ENCODE measurements at places on chromosomes 7 and 10. TPM values are rescaled to one million over a fixed set of nuclear protein-coding genes. Genes with fewer than 3 reads are reported as not detected.
A peak's percentile ranks its signal among the peaks of the same experiment; 100 is the strongest.

- H3K27me3 ChIP-seq, result no peaks in the 10 kb centered on the region
- H3K36me3 ChIP-seq, result peaks cover 12% of the 10 kb centered on the region
- no peak for DNase-seq
- no peak overlapping the region for H3K27ac ChIP-seq
- H3K4me3 ChIP-seq, result peak overlapping the region; percentile 91
Observed at GRCh38 chr10:32348297-32349198, 1.6 kb upstream of the EPC1 start.

- H3K36me3 ChIP-seq, result no peaks in the 10 kb centered on the region
- no peak for DNase-seq
- H3K27me3 ChIP-seq, result no peaks in the 10 kb centered on the region
- H3K27ac ChIP-seq, result peak overlapping the region; percentile 26
Observed at GRCh38 chr10:22230158-22230833, 12.5 kb upstream of the EBLN1 start.

DNA sequence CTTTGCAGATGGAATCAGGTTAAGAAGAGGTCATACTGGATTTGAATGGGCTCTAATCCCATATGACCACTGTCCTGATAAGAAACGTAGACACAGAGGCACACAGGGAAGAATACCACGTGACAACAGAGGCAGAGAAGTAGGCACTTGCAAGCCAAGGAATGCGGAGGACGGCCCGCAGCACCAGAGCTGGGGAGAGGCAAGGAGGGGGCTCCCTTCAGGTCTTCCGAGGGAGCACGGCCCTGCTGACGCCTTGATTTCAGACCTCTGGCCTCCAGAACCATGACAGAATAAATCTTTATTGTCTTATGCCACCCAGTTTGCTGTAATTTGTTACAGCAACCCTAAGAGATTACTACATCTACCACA lies 44.7 kb upstream of the TMEM213 start:
- H3K27ac ChIP-seq, result no peak overlapping the region
- peaks cover 7% of the 10 kb centered on the region for H3K4me1 ChIP-seq
- no peaks in the 10 kb centered on the region for H3K36me3 ChIP-seq
- no peak for DNase-seq
- H3K27me3 ChIP-seq, result no peaks in the 10 kb centered on the region

DNA sequence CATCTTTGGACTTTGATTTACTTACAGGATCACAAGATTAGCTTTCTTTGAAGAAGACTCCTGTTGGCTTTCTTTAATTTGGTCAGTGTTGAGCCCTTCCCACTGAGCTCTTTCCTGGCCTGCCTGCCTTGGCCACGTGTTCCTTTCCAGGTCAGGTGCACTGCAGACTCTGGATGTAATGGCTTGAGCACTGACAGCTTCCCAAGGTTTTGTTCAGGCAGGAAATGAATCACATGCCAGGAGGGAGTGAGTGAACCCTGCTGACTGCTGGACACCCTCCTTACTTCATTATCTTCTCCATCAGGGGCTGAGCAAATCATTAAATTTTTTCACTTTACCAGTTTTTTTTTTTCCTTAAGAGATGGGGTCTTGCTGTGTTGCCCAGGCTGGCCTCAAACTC lies 29.8 kb downstream of the SNX10 start:
- H3K4me3 ChIP-seq, result no peak overlapping the region
- no peaks in the 10 kb centered on the region for H3K36me3 ChIP-seq
- no peak overlapping the region for H3K27ac ChIP-seq
- no peak for DNase-seq

GRCh38 chr7:88835147-88835728 lies 39.7 kb upstream of the TEX47 start:
- no peaks in the 10 kb centered on the region for H3K27me3 ChIP-seq
- H3K4me3 ChIP-seq, result no peak overlapping the region
- H3K36me3 ChIP-seq, result no peaks in the 10 kb centered on the region
- no peak overlapping the region for H3K27ac ChIP-seq

DNA sequence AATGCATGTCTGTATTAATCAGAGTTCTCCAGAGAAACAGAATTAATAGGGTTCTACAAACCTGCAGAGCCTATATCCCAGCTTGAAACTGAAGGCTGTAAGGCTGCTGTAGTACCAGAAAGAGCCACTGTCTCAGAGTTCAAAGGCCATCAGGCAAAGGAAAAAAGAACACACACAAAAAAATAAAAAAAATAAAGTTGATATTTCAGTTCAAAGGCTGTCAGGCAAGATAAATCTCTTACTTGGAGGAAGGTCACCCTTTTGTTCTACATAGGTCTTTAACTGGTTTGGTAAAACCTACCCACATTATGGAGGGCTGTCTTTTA lies 12.0 kb upstream of the TMEM26 start:
- H3K4me1 ChIP-seq, result no peaks in the 10 kb centered on the region
- H3K27ac ChIP-seq, result no peak overlapping the region
- H3K4me3 ChIP-seq, result no peak overlapping the region
- no peak for DNase-seq
- H3K36me3 ChIP-seq, result no peaks in the 10 kb centered on the region
- no peaks in the 10 kb centered on the region for H3K27me3 ChIP-seq

- H3K4me1 ChIP-seq, result peaks cover 22% of the 10 kb centered on the region
- no peaks in the 10 kb centered on the region for H3K27me3 ChIP-seq
- H3K27ac ChIP-seq, result peak overlapping the region; percentile 4
- DNase-seq, result peak; percentile 75
- H3K36me3 ChIP-seq, result no peaks in the 10 kb centered on the region
Observed at GRCh38 chr7:75740846-75741497, 2.2 kb upstream of the HIP1 start.

DNA sequence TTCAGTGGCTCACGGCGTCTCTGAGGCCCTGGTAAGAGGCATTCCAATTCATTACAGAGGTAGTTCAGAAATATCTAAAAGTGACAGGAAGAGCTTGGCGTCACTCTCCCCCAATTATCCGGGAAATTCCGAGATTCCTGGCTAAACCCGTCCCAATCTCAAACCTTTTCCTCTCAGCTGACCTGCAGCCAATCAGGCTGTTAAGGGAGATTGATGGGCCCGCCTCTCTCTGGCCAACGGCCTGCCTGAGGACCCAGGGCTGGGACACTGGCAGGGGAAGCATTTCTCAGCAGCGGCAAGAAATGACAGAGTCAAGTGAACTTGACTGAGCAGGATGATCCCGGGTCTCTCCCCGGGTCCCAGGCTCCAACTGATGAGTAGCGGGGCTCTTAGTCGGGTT lies 72.3 kb downstream of the EBF3 start:
- H3K27ac ChIP-seq, result no peak overlapping the region
- H3K4me1 ChIP-seq, result no peaks in the 10 kb centered on the region
- DNase-seq, result no peak
- H3K36me3 ChIP-seq, result no peaks in the 10 kb centered on the region
- H3K27me3 ChIP-seq, result peaks cover 30% of the 10 kb centered on the region

GRCh38 chr7:147170341-147171012 lies 1053.9 kb downstream of the CNTNAP2 start:
- DNase-seq, result no peak
- no peaks in the 10 kb centered on the region for H3K27me3 ChIP-seq
- no peaks in the 10 kb centered on the region for H3K4me1 ChIP-seq
- H3K4me3 ChIP-seq, result no peak overlapping the region
- H3K36me3 ChIP-seq, result no peaks in the 10 kb centered on the region

- H3K4me3 ChIP-seq, result peak within 1 kb of the TSS; percentile 35
- no peak within 1 kb of the TSS for H3K27ac ChIP-seq
- H3K4me1 ChIP-seq, result peaks cover 4% of the 10 kb centered on the region
- H3K27me3 ChIP-seq, result peaks cover 60% of the 10 kb centered on the region
- no peak for DNase-seq
Observed at GRCh38 chr10:43076876-43077420, at the start of gene RET. Gene RET (plus strand): TSS chr10:43077069. CDS start chr10:43077259, 190 bp downstream.

GRCh38 chr10:43959364-43960134 lies 310.9 kb upstream of the ZNF32 start:
- H3K4me3 ChIP-seq, result no peak overlapping the region
- no peaks in the 10 kb centered on the region for H3K27me3 ChIP-seq
- no peak overlapping the region for H3K27ac ChIP-seq
- peak; percentile 40 for DNase-seq

- peaks cover 35% of the 10 kb centered on the region for H3K4me1 ChIP-seq
- H3K27me3 ChIP-seq, result no peaks in the 10 kb centered on the region
Observed at GRCh38 chr7:100865938-100866728, 1.1 kb upstream of the TRIP6 start.

- no peaks in the 10 kb centered on the region for H3K36me3 ChIP-seq
- no peak overlapping the region for H3K4me3 ChIP-seq
- no peak overlapping the region for H3K27ac ChIP-seq
- DNase-seq, result no peak
Observed at GRCh38 chr7:135729230-135729629, 1.2 kb upstream of the SLC13A4 start.

DNA sequence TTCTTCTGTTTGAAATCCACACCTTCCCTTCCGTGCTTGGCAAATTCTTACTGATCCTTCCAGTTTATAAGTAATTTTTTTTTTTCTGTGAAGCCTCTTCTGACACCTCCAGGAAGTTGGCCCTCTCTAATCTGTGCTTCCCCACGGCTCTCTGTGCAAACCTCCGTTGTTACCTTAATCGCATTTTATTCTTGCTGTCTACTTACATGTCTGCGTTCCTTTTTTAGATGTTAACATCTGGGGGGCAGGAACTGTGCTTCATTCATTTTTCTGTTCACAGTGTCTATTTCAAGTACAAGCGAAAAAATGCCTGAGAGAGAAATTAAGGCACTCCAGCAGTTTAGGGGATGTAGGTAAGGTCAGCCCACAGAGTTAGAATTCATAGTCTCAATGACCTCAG lies 8.4 kb upstream of the CAMK1D start:
- no peak overlapping the region for H3K27ac ChIP-seq
- no peak for DNase-seq
- H3K36me3 ChIP-seq, result no peaks in the 10 kb centered on the region
- no peaks in the 10 kb centered on the region for H3K27me3 ChIP-seq
- H3K4me3 ChIP-seq, result no peak overlapping the region

DNA sequence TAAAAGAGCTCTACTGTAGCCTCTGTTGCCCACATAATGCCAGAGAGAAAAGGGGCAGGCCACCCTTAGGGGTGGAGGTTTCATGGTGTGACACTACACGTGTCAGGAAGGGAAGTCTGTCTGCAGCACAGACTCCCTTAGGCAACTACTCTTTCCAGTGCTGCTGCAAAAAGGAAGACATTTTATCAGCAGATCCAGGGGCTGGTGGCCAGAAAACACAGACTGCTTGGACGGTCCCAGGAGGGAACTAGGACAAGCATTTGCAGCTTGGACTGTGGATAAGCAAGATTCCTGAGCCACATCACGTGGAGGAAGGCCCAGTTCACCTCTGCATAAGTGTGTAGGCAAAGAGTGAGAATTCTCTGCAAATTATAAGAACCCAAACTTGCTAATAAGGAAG lies 220.8 kb downstream of the FANK1 start:
- no peak overlapping the region for H3K4me3 ChIP-seq
- DNase-seq, result no peak
- no peaks in the 10 kb centered on the region for H3K36me3 ChIP-seq
- no peaks in the 10 kb centered on the region for H3K4me1 ChIP-seq
- no peaks in the 10 kb centered on the region for H3K27me3 ChIP-seq

GRCh38 chr7:75055830-75056772 lies 17.5 kb downstream of the RCC1L start:
- H3K36me3 ChIP-seq, result peaks cover 91% of the 10 kb centered on the region
- no peak for DNase-seq
- H3K27ac ChIP-seq, result peak overlapping the region; percentile 47
- peaks cover 6% of the 10 kb centered on the region for H3K4me1 ChIP-seq

DNA sequence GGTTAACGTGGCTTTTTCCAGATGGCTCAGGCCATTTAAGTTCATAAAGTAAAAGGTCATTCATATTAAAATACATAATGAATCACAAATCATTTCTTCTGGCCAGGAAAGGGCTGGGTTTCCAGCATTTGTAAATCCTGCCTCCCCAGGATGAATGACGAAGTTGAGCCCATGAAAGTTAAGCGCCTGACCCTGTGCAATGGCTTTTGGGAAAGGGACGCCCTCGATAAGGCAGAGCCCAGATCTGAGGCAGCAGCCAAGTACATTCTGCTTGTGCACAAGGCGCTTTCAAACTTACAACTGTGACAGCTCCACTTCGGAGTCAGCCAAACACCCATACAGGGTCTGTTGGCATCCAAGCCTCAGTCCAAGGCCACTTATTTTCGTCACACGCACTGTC lies 2.8 kb downstream of the GIMAP6 start:
- H3K27ac ChIP-seq, result peak overlapping the region; percentile 86
- H3K4me1 ChIP-seq, result peaks cover 24% of the 10 kb centered on the region
- no peak overlapping the region for H3K4me3 ChIP-seq
- peaks cover 11% of the 10 kb centered on the region for H3K36me3 ChIP-seq
- DNase-seq, result no peak
- no peaks in the 10 kb centered on the region for H3K27me3 ChIP-seq

AKR1D1 gene
- total RNA-seq, result not detected

ITGB1 gene
- 517 TPM for total RNA-seq

CDC14C gene
- total RNA-seq, result not detected

CNNM1 gene
- total RNA-seq, result 0.69 TPM

AP4M1 gene
- total RNA-seq, result 16.8 TPM

GPR146 gene
- total RNA-seq, result 40.0 TPM

DNAH11 gene
- 3.4 TPM for total RNA-seq

SEMA3E gene
- 11.9 TPM for total RNA-seq

FLNC gene
- total RNA-seq, result 7.7 TPM

EGR2 gene
- total RNA-seq, result 41.4 TPM

OR13A1 gene
- not detected for total RNA-seq

KCND2 gene
- 0.61 TPM for total RNA-seq

CAV2 gene
- 192 TPM for total RNA-seq
